ENCODE measurements at places on chromosomes 5 and 9.

DNA sequence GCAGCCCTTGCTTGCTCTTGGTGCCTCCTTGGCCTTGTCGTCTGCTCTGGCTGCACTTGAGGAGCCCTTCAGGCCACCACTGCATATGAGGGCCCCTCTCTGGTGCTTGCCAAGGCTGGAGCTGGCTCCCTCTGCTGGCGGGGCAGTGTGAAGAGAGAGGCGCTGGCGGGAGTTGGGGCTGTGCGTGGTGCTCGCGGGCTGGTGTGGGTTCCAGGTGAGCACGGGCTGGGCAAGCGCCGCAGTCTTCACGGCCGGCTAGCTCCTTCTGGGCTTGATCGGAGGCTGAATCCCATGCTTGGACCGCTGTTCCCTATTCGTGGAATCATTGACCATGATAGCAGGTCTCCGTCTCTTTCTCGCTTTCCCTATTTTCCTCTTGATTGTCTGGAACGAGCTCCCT is 56.5 kb downstream of the XRCC4 start:
- H3K36me3 ChIP-seq = no peaks in the 10 kb centered on the region
- no peak overlapping the region for H3K27ac ChIP-seq
- no peaks in the 10 kb centered on the region for H3K4me1 ChIP-seq
- DNase-seq = no peak
- no peak overlapping the region for H3K4me3 ChIP-seq

GRCh38 chr9:15982182-15982581 is 429.3 kb downstream of the CCDC171 start:
- no peaks in the 10 kb centered on the region for H3K36me3 ChIP-seq
- no peak overlapping the region for H3K4me3 ChIP-seq
- peaks cover 9% of the 10 kb centered on the region for H3K4me1 ChIP-seq
- H3K27ac ChIP-seq = no peak overlapping the region

DNA sequence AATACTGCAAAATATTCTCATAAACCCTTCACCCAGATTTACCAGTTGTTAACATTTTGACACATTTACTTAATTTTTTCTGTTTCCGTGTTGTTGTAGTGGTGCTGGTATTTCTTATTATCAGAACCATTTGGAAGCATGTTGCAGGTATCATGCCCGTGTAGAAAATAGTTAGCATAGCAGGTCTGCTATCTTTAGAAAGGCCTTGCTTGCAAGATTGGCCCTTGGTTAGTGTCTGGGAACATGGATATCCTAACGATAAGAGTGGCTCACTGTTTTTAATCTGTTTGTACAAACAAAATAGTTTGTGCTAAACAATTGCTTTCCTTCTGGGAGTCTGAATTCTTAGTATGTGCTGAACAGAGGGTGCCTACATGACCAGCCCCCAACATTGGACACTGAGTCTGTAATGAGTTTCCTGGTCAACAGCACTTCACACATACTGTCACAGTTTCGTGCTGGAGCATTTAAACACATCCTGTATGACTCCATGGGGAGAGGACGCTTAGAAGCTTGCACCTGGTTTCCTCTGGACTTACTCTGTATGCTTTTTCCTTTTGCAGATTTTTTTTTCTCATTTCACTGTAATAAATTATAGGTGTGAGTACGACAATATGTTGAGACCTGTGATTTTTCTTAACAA is 66.9 kb downstream of the MAN2A1 start:
- no peaks in the 10 kb centered on the region for H3K36me3 ChIP-seq
- no peak overlapping the region for H3K27ac ChIP-seq
- peaks cover 9% of the 10 kb centered on the region for H3K4me1 ChIP-seq
- H3K27me3 ChIP-seq = no peaks in the 10 kb centered on the region

GRCh38 chr5:134111741-134112647 is 2.5 kb upstream of the TCF7 start:
- H3K27ac ChIP-seq = no peak overlapping the region
- no peaks in the 10 kb centered on the region for H3K36me3 ChIP-seq
- DNase-seq = no peak
- no peak overlapping the region for H3K4me3 ChIP-seq

GRCh38 chr5:33258553-33258952 is 182.2 kb upstream of the TARS1 start:
- DNase-seq = peak; percentile 12
- peak overlapping the region; percentile 21 for H3K27ac ChIP-seq
- peaks cover 26% of the 10 kb centered on the region for H3K4me1 ChIP-seq
- H3K36me3 ChIP-seq = no peaks in the 10 kb centered on the region
- H3K4me3 ChIP-seq = no peak overlapping the region
- H3K27me3 ChIP-seq = no peaks in the 10 kb centered on the region

DNA sequence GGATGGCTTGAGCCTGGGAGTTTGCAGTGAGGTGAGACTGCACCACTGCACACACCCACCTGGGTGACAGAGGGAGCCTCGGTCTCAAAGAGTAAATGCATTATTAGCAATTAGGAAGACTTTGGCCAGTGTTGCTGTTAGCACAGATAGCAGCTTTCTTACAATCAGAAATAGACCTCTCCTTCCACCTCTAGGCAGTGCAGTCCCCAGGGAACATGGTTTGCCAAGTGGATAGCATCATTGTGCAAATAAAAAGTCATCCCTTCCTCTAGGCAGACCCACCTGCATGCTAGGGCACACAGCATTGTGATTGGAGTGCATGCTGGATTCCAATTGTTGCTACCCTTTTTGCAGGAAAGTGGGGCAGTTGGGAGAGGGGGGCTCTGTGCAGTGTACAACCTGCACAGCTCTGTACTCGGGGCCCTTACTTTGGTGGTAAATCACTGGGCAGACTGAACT is 77.9 kb upstream of the KLF9 start:
- H3K27ac ChIP-seq = no peak overlapping the region
- no peaks in the 10 kb centered on the region for H3K4me1 ChIP-seq
- peaks cover 6% of the 10 kb centered on the region for H3K27me3 ChIP-seq
- no peak overlapping the region for H3K4me3 ChIP-seq
- no peaks in the 10 kb centered on the region for H3K36me3 ChIP-seq
- DNase-seq = peak; percentile 25

DNA sequence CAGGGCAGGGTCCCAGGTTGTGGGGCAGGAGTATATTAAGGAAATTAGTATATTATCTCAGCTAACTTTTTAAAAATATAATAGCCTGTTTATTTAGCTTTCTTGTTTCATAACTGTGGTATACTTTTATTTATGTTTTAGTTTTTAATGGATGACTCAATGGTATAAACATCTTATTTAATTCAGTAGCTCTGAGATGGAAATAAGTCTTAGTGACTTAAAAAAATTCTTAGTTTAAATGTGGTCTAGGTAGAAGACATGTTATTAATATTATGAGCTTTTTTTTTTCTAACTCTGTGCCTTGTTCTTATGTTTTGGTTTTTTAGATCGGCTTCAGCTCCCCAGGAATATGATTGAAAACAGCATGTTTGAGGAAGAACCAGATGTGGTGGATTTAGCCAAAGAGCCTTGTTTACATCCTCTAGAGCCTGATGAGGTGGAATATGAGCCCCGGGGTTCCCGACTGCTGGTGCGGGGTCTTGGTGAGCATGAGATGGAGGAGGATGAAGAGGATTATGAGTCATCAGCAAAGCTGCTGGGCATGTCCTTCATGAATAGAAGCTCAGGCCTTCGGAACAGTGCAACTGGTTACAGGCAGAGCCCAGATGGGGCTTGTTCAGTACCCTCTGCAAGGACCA is 43.1 kb downstream of the LNPEP start:
- H3K27me3 ChIP-seq = no peaks in the 10 kb centered on the region
- no peaks in the 10 kb centered on the region for H3K4me1 ChIP-seq
- H3K36me3 ChIP-seq = 0 out of 2 replicates have a peak, but pooled peaks cover 4% of the 10 kb centered on the region
- no peak overlapping the region for H3K27ac ChIP-seq

- peak; percentile 40 for DNase-seq
- no peaks in the 10 kb centered on the region for H3K4me1 ChIP-seq
- H3K36me3 ChIP-seq = no peaks in the 10 kb centered on the region
- no peak overlapping the region for H3K27ac ChIP-seq
- no peaks in the 10 kb centered on the region for H3K27me3 ChIP-seq
- H3K4me3 ChIP-seq = no peak overlapping the region
These were observed 100.9 kb downstream of the SMARCA2 start for GRCh38 chr9:2116073-2116472.

DNA sequence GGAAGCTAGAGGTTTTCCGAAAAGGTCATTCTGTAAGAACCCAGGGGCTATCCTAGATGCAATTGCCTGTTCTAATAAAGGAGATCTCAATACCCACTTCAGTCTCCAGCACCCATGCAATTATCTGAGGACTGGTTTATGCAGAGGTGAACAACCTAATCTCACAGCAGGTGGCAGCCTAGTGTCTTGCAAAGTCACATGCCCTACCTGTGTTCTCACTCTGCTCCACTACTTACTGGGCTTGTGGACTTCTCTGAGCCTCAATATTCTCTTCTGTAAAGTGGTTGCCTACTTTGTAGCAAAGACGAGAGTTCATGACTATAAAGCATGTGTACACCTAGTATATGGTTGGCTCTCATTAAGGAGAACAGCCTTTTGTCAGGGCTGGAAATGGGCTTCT is 21.0 kb upstream of the ALDH1B1 start:
- no peaks in the 10 kb centered on the region for H3K36me3 ChIP-seq
- H3K4me1 ChIP-seq = no peaks in the 10 kb centered on the region
- no peak overlapping the region for H3K4me3 ChIP-seq
- peak; percentile 63 for DNase-seq

DNA sequence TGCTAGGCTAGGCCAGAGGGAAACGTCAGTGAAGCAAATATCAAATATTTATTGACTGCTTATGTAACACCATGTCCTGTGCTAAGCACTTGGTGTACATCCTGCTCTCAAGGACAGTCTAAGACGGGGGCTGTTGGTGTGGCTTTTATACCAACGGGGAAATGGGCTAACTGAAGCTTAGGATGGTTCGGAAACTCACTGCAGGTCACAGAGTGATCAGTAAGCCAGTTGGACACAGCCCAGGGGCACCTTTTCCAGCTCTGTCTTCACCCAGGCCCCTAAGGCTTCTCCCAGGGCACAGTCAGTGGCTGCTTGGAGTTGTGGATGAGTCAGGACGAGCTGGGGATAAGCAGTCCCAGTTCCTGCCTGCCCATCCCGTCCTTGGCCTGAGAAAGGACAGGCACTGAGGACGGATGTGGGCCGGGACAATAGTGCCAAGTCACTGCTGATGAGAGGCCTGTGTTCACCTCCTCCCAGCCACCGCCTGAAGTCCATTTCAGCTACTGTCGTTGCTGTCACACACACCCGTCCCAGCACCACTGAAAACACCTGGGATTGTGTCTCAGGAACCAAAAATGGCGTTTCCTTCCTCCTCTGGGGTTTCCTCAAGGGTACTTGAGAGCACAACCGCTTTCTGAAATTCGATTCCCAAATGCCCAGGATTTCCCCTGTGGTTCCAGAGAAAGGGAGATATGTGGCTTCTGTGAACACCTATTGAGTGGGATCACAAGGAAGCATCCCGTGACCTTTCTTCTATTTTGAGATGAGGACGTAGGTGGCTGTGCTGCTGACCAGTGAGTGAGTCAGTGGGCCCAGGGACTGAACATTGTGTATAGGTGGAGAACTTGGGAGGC is 17.5 kb upstream of the SPRY4 start:
- no peaks in the 10 kb centered on the region for H3K36me3 ChIP-seq
- H3K27ac ChIP-seq = peak overlapping the region; percentile 86
- no peak overlapping the region for H3K4me3 ChIP-seq
- peak; percentile 45 for DNase-seq
- H3K4me1 ChIP-seq = peaks cover 14% of the 10 kb centered on the region

DNA sequence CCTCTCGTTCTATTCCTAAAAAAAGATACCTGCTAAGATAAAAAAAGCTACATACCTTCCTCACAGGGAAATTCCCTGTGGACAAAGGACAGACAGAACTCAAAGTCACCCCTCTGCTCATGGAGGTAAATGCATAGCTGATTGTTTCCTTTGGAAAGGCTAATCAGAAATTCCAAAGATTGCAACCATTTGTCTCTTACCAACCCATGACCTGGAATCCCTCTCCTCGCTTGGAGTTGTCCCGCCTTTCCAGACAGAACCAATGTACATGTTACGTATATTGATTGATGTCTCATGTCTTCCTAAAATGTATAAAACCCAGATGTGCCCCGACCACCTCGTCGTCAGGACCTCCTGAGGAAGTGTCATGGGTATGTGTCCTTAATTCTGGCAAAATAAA is 49.2 kb upstream of the LIFR start:
- H3K27ac ChIP-seq = no peak overlapping the region
- DNase-seq = no peak
- no peaks in the 10 kb centered on the region for H3K27me3 ChIP-seq
- H3K36me3 ChIP-seq = no peaks in the 10 kb centered on the region
- peaks cover 42% of the 10 kb centered on the region for H3K4me1 ChIP-seq
- H3K4me3 ChIP-seq = no peak overlapping the region

GRCh38 chr9:38281196-38281595 is 111.3 kb upstream of the ALDH1B1 start:
- no peaks in the 10 kb centered on the region for H3K27me3 ChIP-seq
- H3K4me1 ChIP-seq = no peaks in the 10 kb centered on the region

- H3K27me3 ChIP-seq = no peaks in the 10 kb centered on the region
- no peak for DNase-seq
- peaks cover 12% of the 10 kb centered on the region for H3K4me1 ChIP-seq
- no peaks in the 10 kb centered on the region for H3K36me3 ChIP-seq
- H3K4me3 ChIP-seq = no peak overlapping the region
These were observed 27.5 kb downstream of the SLC46A2 start for GRCh38 chr9:112863214-112863613.

- no peaks in the 10 kb centered on the region for H3K36me3 ChIP-seq
- H3K27ac ChIP-seq = no peak overlapping the region
- no peak overlapping the region for H3K4me3 ChIP-seq
- peaks cover 7% of the 10 kb centered on the region for H3K4me1 ChIP-seq
- no peaks in the 10 kb centered on the region for H3K27me3 ChIP-seq
These were observed 73.1 kb downstream of the PBX3 start for GRCh38 chr9:125820100-125820804.

- H3K27ac ChIP-seq = no peak overlapping the region
- peak; percentile 19 for DNase-seq
- H3K27me3 ChIP-seq = no peaks in the 10 kb centered on the region
These were observed 8.6 kb downstream of the BHMT start for GRCh38 chr5:79120221-79120620.

GRCh38 chr5:122559676-122560075 is 215.2 kb upstream of the SNX2 start:
- peaks cover 4% of the 10 kb centered on the region for H3K27me3 ChIP-seq
- no peak overlapping the region for H3K4me3 ChIP-seq
- no peak overlapping the region for H3K27ac ChIP-seq
- H3K36me3 ChIP-seq = no peaks in the 10 kb centered on the region
- no peaks in the 10 kb centered on the region for H3K4me1 ChIP-seq

Measured in PC-3 (cell line).